Stimulated activated CD8-positive, alpha-beta memory T cell treated with anti-CD3 and anti-CD28 coated beads, Interleukin-4, amount 100 ng/mL, for 4 hours (primary cell): ENCODE measurements at places on chromosomes 7 and 10.

DNA sequence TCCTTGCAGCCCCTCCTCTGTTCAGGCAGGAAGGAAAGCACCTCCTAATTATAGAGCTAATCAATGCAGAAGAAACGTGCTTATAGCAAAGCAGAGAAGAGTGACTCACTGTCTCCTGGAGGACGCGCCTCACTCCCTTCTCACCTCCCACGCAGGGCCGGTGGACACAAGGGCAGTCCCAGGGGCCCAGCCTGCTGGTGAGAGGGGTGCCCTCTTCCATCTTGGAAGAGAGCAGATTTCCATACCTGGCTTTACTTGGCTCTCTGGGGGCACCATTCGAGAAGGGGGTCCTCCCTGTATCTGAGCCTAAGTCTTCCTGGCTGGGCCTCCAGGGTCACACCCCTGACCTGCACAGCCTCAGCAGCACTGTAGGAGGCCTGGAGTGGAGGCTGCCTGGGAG lies 55.8 kb downstream of the RASGEF1A start:
- no peak for DNase-seq

GRCh38 chr7:8699875-8700624 lies 266.6 kb downstream of the NXPH1 start:
- no peak for DNase-seq

DNA sequence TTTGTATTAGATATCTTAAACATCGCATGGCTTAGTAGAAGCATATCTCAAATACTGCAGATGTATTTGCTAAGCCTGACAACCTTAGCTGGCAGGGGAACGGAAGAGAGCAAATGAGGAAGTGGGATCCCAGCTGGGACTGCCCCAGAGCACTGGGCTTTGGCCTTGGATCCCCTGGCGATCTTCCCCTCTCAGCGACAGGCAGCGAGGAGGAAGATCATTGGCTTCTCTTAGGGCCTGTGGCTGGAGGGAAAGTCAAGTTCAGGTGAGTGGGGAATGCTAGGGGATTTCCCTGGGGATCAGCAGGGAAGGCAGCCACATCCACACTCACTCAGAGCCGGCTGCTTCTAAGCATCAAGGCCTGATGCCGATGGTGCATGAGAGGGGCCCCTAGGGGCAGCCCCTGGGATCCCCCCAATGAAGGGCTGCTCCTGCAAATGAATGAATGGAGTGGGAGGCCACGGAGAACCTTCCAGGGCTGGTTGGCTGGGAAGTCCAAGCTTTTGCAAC lies 42.0 kb downstream of the LYZL2 start:
- no peak for DNase-seq

- no peak for DNase-seq
These were observed 53.8 kb upstream of the SAMD8 start for GRCh38 chr10:75057680-75058079.

DNA sequence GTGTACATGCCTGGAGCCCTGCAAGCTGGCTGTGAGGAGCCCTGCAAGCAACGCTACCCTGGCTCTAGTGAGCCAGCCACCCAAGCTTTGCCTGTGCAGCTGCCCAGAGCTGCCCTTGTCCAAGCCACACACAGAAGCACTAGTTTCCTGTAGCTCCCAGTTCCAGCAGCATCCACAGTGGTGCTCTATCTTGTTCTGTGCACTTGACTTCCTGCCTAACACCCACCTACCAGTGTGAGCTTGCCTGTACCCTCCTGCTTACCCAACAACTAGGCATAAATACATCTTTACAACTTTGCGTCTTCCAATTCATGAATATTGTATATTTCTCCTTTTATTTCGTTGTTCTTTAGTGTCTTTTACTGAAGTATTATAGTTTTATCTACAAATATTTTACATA lies 32.2 kb upstream of the ZNF518A start:
- DNase-seq = no peak

DNA sequence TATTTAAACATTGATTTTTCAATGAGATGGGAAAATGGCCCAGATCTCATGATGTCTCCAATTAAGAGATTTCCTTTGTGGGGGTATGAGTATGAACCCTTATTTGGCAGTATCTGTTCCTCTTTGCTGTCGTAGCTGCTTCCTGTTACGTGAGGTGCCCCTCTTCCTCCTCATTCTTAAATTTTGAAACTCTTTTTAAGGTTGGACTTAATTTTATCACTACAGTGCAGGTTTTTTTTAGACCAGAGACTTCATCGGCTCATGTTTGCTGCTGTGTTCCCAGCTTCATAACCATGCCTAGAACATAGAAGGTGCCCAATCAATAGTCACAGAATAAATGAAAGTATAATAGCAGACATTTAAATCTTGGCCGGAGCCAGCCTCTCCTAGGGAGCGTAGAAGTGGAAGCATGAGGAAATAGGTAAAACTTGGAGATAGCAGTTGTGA lies 2.4 kb downstream of the MIOS start:
- DNase-seq = no peak

DNA sequence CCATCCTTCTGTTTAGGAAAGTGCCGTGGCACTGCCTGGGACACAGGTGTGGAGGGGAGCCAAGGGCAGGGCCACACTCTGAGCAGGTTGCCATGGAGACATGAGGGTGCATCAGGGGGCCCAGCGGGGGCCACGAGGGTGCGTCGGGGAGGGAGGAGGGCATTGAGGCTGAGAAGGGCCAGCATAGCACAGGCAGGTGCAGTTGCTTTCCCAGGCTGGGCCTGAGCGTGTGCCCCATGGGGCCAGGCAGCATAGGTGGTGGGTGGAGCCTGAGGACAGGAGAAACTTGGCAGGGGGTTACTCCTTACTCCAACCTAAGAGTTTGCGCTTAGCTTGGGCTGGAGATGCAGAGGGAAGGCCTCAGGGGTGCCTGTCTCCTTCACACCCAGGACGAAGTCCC lies 15.2 kb downstream of the YKT6 start:
- no peak for DNase-seq

GRCh38 chr7:105748701-105749100 lies 127.7 kb downstream of the ATXN7L1 start:
- no peak for DNase-seq

- no peak for DNase-seq
These were observed 90.2 kb downstream of the PPP1R9A start for GRCh38 chr7:94997547-94997946.

- DNase-seq = no peak
These were observed 6.1 kb downstream of the ZNF789 start for GRCh38 chr7:99478464-99479440.

DNA sequence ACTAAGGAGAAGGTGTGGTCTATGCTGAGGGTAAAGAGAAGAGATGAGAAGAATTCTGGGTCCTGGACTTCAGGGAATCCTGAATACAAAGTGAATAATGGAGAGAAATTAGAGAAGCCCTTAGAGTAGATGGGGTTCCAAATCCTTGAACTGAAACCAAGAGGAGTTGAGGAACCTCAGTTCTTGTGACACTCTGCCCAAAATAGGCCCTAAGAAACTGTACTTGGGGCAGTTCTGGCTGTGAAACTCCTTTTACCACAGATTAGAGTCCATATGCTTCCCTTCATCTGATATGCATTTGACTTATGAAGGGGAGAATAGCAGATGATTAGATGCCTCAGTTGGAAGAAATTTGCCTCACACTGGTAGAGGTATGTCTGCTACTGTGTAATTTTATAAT lies 19.0 kb downstream of the TES start:
- no peak for DNase-seq

DNA sequence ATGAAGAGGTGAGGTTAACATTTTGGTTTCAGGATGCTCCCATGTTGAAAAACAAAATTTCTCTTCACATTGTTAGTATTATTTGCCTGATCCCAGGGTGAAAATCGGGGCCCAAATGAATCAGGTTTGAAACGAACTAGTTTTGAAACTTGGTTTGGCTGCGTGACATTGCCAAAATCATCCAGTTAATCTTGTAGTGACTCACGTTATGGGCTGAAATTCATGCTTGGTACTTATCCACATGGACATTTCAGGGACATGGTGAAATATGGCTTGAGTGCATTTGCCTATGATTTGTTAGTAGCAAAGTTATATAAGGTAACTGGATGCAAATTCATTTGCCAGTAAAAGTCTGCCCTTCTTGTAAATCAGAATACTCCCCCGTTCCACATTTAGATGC lies 97.3 kb downstream of the CFAP58 start:
- DNase-seq = no peak

DNA sequence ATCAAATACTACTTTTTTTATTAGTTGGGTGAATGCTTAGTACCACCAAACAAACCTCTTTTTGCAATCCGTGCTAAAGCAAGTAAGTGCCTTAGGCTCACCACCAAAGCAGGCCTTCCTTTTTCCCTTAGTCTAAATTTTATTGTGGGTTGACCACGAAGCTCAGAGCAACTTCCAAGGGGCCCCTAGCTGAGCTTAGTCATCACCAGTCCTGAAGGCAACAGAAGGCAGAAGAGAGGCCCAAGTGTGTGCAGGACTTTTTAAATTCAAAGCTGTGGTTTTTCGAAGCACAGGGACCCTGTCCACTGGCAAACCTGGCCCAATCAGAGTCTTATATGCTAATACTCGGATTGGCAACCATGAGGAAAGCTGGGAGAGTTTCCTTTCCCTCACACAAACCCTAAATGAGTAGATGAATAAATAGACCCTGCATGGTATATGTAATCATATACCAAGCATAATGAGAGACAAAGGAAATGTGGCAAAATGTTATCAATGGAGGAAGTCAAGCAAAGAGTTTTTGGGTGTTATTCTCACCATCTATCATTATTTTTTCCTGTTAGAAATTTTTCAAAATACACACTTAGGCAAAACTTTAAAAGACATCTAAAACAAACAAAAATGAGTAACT lies 453.2 kb upstream of the GALNT17 start:
- no peak for DNase-seq

DNA sequence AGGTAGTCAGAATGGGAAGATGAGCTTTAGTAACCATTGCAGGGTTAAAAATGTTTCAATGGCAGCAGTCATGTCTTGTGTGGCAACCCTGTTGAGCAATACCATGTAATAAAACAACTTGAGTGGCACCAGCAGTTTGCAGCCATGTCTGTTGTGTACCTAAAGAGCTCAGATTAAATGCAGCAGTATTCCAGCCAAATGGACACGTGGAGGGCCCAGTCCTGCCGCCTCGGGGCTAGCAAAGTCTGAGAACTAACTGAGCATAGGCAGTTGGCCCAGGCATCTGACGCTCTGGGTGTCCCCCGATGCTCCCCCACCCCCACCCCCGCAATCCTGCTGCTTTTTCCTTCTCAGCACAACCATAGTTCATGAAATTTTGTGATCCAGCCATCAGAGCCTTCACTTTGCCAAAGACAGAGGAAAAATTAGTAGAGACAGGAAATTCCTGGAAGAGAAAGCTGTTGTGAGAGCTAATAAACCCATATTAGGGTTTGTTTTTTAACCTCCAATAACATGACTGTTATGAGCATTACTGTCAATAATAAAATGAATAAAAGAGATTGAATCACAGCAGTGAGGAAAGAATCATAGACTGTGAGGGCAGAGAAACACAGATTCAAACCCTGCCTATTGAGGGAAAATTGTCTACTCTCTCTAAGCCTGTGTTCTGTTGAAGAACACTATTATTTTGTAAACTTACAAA lies 220.6 kb upstream of the RHOBTB1 start:
- no peak for DNase-seq

DNA sequence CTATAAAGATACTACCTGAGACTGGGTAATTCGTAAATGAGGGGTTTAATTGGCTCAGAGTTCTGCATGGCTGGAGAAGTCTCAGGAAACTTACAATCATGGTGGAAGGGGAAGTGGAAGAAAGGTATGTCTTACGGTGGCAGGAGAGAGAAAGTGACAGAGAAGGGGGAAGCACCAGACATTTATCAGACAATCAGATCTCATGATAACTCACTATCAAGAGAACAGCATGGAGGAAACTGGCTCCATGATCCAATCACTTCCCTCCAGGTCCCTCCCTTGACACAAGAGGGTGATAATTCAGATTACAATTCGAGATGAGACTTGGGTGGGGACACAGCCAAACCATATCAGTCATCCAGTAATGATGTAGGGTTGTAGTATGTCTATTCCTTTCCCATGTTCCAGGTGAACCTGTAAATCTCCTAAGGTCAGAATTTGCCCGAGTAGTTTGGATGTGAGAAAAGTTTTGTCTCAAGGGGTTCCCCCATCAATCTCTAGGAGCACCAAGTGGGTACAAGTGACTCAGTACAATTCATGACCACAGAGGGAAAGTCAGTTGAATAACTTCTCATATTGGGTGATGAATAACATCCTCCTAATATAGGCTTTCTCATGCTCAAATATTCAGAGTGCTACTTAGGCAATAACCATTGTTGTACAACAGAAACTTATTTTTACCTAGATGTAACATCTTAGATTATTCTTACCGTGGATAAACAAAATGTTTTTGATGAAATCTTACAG lies 39.7 kb upstream of the MTPN start:
- no peak for DNase-seq

- no peak for DNase-seq
These were observed 10.4 kb downstream of the PSD start for GRCh38 chr10:102408131-102408727.

GRCh38 chr10:124685261-124685660 lies 58.9 kb downstream of the FAM53B start:
- no peak for DNase-seq

- no peak for DNase-seq
These were observed 32.9 kb upstream of the CAPZA2 start for GRCh38 chr7:116829493-116829892.

- DNase-seq = no peak
These were observed 56.4 kb upstream of the ECHDC3 start for GRCh38 chr10:11685787-11686218.

DNA sequence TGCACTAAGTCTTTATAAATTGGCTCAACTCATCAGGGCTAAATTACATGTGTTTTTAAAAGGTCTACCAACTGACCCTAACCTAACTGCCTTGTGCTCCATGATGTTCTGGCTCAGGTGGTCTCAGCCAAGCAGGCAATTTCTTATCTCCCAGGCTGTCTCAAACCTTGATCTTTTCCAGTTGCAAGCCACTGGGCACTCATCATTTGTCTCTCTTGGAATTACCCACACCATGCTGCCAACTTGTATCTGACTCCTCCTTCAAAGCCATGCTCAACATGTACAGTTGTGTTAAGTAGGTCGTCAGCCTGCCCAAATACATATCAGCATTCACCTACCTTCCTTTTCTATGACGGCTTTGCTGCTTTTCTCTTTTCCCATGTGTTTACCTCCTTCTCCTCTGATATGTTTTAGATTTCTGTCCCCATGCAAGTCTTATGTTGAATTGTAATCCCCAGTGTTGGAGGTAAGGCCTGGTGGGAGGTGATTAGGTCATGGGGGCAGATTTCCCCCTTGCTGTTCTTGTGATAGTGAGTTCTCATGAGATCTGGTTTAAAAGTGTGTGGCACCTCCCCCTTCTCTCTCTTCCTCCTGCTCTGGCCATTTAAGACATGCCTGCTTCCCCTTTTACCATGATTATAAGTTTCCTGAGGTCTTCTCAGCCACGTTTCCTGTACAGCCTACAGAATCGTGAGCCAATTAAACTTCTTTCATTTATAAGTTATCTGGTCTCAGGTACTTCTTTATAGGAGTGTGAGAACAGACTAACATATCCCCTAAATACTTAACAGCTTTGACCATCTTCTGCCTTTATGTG lies 130.0 kb downstream of the ELAPOR2 start:
- no peak for DNase-seq

DNA sequence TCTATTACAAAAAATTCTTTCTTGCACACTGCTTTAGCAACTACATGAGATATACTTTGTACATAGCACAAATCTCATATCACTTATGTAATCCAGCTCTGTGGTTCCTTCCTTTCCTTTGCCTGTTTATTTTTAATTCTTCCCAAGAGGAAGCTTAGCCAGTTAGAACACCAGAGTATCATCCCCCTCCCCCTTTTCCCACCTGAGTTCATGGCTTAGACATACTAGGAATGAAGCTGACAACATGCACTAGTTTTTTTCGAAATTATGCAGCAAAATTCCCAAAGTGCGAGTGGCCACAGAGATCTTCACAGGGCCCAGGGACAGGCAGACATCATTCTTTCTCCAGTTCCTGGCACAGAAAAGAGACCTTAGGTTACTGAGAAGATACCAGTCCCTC lies 17.8 kb downstream of the CAV1 start:
- DNase-seq = no peak
